ENCODE measurements at places on chromosomes 12 and 14.

DNA sequence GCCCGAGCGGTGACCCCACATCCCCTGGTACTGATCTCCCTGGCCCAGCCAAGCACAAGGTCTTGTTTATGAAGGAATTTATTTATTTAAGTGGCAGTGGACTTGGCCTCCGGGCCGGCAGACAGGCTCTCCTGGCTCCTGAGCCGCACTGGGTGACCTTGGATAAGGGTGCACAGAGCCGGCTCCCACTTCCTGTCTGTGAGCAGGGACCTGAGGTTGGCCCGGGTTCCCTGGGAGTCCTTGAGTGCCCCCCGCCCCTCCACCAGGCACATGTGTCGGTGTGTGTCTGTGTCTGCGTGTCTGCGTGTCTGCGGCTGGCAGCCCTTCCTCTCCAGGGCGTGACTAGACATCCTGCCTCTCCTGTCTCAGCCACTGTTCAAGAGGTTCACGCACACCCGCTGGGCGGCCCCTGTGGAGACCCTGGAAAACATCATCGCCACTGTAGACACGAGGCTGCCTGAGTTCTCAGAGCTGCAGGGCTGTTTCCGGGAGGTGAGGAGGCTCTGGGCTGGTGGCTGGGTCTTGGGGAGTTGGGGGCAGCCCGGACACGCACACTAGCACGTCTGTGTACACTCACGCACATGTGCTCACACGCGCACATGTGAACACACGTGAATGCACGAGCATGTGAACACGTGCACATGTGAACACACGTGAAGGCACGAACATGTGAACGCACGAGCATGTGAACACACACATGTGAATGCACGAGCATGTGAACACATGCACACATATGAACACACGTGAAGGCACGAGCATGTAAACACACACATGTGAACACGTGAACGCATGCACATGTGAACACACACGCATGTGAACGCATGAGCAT, 9.3 kb downstream of the TNFAIP2 start:
- no peak for DNase-seq

- DNase-seq, result no peak
These were observed 105.9 kb downstream of the RBM19 start for GRCh38 chr12:113860059-113860820.

- no peak for DNase-seq
These were observed 7.4 kb downstream of the ZBTB39 start for GRCh38 chr12:56998981-56999380.

DNA sequence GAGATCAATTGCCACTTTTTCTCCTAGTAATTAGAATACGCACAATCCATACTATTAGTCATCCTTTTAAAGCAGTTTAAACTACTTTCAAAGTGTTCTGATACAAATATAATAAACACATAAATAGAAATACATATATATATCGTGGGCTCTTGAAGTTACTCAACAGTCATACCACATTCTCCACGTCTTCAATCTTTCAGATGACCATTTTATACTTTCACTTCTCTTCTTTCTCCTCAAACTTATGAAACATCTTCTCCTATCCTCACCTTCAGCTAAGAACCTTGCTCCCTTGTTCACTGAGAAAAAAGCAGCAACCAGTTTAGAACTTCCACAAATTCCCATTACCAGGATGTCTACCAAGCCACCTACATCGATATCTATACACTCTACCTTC, 19.2 kb downstream of the CEP290 start:
- DNase-seq, result no peak

- DNase-seq, result no peak
These were observed 1.6 kb upstream of the PAX9 start for GRCh38 chr14:36659822-36660735.

- no peak for DNase-seq
These were observed 64.9 kb upstream of the CATSPERB start for GRCh38 chr14:91796617-91797347.

- DNase-seq, result no peak
These were observed 638.3 kb upstream of the TBX3 start for GRCh38 chr12:115322275-115322674.

DNA sequence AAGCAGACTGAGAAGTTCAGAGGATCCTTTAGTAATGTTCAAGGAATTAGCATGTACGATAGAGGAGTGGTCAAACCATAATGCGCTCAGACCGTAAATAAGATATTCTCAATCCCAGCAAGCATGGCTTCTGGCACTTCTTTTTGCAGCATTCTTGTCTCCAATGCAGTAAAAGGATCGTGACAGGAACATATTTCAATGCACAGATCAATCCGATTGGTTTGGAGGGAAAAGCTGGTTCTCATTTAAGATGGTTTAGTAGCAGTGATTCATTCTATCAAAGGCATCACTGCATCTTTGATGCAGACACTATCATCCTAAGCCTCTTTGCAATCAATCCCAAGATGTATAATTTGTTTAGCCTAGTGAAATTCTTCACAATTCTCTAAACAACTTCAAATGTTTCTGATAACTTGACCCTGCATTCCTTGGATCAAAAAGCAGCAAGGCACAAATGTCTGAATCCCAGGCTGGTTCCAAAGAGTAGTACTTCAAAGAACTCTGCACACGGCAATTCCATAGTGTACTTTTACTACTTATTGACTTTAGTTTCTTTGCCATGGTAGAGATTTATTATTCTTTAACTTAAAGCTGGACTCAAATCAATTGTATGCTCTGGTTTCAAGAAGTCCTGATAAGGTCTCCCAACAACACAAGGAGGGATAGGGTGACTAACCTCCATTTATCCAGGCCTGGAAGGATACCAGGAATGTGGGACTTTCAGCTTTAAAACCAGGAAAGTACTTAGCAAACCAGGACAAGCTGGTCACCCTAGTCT, 96.8 kb upstream of the MDM1 start:
- DNase-seq, result no peak

- DNase-seq, result peak; percentile 32
These were observed at the start of gene RASAL1 for GRCh38 chr12:113135178-113136127. Gene RASAL1, minus strand, starts transcription at chr12:113135761. Its CDS starts 299 bp downstream, at chr12:113135462.

- no peak for DNase-seq
These were observed 512 bp downstream of the PDE1B start for GRCh38 chr12:54549774-54550451.

DNA sequence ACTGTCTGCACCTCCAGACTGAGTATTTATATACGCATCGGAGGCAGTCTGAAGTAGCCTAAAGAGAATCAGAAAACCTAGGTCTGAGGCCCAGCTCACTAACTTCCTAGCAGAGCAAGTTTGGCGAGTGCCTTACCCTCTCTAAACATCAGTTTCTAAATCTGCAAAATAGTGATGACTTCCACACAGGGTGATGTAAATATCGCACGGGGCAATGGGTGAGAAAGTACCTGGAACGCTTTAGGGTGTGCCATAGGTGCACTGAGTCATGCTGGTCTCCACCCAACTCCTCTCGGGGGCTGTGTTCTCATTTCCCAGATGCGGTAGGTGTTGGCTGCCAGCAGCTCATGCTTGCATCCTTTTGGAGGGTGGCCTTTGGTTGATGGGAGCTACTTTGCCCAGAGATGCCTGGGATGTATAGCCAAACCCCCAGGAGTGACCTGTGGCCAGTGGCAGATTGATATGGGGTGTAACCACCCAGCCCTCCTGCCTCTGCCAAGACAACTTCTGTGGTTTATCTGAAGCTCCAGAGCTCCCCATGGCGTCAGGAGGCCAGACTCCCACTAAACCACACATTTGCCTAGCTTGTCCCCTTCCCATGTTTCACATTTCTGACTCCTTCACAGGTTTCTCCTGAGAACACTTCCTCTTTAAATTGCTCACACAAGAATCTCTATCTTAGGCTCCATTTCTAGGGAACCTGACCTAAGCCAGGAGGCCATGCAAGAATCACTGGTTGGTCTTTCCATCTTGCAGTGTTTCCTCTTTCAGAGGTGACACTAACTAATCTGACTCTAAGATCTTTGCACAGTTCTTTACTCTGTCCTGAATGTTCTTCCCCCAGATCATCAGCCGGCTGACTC, 62.0 kb upstream of the TUNAR start:
- DNase-seq, result no peak

GRCh38 chr12:121980191-121980891, 41.3 kb upstream of the BCL7A start:
- no peak for DNase-seq

- no peak for DNase-seq
These were observed 30.8 kb downstream of the GYS2 start for GRCh38 chr12:21573733-21574358.

DNA sequence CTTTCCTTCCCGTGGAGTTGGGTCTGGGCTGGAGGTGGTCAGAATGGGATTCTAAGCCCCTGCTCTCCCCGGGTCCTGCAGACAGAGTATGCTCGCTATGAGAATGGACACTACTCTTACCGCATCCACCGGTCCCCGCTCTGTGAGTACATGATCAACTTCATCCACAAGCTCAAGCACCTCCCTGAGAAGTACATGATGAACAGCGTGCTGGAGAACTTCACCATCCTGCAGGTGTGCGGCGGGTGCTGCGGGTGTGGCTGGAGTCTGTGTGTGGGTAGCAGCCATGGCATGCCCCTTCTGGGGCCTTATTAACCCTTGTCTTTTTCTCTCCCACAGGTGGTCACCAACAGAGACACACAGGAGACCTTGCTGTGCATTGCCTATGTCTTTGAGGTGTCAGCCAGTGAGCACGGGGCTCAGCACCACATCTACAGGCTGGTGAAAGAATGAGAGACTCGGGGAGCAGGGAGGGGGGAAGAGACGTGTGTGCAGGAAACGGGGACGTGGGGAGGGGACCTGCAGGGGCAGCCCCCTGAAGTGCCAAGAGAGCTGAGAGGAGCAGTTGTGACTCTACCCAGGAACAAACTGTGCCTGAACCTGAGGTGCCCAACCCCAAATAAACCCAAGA, 37.0 kb upstream of the TSPAN9 start:
- DNase-seq, result no peak
